Stimulated activated CD4-positive, alpha-beta T cell treated with anti-CD3 and anti-CD28 coated beads, Interleukin-4, amount 100 ng/mL, for 4 hours (primary cell): ENCODE measurements at places on chromosomes 7 and 10.

DNA sequence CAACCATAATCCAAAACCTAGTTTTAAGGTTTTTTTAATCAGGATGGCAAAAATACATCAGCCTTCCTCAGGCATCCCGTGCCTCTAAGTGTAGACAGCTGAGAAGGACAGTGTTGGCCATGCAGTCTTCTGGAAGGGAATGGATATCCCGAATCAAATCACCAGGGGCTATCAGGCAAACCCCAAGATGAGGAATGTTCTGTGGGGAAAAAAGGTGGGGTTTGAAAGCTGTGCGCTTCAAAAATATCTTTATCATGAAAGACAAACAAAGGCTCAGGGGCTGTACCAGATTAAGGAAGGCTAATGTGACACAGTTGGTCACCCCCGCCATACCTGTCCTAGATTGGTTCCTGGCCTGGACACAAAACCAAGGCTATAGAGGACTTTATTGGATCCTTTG lies 5.4 kb downstream of the TMEM273 start:
- no peak for DNase-seq

GRCh38 chr7:30970074-30970473 lies 6.3 kb downstream of the GHRHR start:
- DNase-seq, result no peak

- DNase-seq, result no peak
These were observed 46.1 kb upstream of the GRB10 start for GRCh38 chr7:50828801-50829200.

- DNase-seq, result no peak
These were observed 29.4 kb downstream of the CDK14 start for GRCh38 chr7:90625562-90625961.

- no peak for DNase-seq
These were observed 370.2 kb downstream of the PPP1R3A start for GRCh38 chr7:113548561-113548960.

DNA sequence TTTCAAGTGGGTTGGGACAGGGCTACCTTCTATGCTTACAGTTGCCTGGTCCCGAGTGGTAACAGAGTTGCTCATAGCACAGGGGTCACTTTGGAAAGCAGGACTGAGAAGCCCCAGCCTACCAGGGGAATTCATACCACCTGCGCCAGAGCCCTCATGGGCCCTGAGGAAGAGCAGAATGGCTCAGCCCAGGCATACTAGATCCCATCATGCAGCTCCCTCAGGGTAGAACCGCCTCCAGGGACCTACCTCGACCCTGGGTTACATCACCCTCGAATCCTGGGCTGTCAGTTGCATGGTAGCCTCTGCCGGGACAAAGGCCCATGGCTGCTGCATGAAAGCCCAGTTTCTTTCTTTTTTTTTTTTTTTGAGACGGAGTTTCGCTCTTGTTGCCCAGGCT lies 2.9 kb downstream of the CUEDC2 start:
- no peak for DNase-seq

DNA sequence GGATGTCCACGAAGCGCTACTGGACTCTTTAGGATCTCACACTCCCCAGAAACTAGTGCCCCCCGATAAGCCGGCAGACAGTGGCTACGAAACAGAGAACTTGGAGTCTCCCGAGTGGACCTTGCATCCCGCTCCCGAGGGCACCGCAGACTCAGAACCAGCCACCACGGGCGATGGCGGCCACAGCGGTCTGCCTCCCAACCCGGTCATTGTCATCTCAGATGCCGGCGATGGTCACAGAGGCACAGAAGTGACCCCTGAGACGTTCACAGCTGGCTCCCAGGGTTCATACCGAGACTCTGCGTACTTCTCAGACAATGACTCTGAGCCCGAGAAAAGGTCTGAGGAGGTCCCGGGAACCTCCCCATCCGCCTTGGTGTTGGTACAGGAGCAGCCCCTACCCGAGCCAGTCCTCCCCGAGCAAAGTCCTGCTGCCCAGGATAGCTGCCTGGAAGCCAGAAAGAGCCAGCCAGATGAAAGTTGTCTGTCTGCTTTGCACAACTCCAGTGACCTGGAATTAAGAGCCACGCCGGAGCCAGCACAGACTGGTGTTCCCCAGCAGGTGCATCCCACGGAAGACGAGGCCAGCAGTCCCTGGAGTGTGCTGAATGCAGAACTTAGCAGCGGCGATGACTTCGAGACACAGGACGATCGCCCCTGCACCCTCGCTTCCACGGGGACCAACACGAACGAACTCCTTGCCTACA lies 17.6 kb upstream of the BHLHA15 start:
- no peak for DNase-seq

- DNase-seq, result no peak
These were observed at the start of gene EGFR for GRCh38 chr7:55018361-55019190. Gene EGFR (plus strand): TSS chr7:55019017. CDS start chr7:55019278, 261 bp downstream.

- DNase-seq, result no peak
These were observed 1.7 kb upstream of the POU6F2 start for GRCh38 chr7:38975944-38976392.

DNA sequence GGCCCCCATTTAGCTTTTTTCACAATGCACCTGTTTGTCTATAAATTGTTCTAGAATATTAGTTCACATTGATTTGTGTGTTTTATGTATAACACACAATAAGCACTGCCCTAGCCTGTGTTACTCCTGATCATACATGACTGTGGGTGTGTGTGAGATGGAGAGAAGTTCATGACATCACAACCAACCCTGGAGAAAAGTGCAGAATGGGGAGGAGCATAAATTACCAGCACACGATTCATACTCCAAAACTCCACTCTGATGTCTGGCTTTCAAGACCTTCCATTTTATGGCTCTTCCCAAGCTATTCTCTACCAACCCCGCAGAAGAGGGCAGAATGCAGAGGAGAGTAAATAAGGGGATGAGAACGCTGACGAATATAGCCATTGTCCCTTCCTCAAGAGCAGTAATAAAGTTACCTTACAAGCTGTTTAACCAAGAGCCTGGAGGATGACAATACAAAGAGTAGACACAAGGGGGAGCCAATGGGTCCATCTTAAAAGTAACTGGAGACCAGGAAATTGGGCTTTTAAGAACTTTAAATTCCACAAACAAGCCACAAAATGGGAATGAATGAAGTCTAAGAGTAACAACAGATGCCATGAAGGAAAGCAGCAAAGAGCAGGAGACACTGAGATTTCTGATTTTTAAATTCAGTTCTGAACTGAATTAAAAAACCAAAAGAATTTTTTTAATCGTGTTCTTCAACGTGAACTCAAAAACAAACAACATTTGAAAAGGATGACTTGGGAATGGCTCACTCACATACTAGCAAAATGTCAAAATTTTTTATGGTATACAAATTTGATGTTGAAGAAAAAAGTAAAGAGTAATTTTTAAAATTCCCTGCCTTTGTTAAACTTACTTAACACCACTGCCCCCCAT lies 159.6 kb downstream of the PARD3 start:
- no peak for DNase-seq

- DNase-seq, result no peak
These were observed 69.9 kb downstream of the APBB1IP start for GRCh38 chr10:26508016-26508415.

DNA sequence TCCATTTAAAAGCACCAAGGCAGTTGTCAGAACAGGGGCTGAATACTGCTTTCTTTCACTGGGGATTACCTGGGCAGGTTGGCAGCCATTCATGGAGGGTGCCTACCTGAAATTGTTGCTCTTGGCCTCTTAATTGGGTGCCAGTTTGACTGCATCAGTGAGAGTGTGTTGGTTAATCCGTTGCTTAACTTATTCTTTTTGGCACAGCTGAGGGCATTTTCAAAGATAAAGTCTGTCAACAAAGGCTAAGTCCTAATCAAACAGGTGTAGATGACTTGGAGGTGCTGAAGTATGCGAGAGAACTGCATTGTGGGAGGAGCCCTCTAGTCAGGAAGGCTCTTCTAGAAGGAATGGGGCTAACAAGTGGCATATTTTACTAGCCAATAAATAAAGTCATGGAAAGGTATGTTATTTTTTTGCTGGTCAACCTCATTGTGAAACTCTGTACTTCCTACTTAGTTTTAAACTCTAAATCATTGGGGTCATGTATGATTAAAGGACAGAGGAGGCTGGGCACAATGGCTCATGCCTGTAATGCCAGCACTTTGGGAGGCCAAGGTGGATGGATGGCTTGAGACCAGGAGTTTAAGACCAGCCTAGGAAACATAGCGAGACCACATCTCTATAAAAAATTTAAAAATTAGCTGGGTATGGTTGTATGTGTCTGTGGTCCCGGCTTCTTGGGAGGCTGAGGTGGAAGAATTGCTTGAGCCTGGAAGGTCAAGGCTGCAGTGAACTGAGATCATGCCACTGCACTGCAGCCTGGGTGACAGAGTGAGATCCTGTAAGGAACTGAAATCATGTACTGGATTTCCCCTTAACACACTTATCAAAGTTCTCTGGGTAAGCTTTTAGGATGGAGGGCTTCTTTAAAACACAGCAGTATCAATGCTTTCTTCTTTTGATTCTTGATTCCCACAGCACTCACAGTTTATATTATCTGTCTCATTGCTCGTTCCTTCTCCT lies 134.1 kb downstream of the LRMDA start:
- DNase-seq, result no peak

GRCh38 chr10:22589851-22590514 lies 124.4 kb downstream of the PIP4K2A start:
- no peak for DNase-seq

DNA sequence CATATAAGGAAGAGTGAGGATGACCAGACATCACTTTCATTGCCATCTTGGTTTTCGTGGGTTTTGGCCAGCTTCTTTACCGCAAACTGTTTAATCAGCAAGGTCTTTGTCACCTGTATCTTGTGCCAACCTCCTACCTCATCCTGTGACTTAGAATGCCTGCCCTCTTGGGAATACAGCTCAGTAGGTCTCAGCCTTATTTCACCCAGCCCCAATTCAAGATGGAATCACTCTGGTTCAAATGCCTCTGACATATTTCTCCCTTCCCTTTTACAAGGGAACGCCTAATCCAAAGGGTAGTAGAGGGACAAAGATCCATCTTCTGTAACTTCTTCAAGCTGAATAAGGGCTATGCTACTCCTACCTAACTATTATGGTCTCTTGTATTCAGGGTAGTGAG lies 4.7 kb upstream of the ERCC6 start:
- DNase-seq, result no peak

DNA sequence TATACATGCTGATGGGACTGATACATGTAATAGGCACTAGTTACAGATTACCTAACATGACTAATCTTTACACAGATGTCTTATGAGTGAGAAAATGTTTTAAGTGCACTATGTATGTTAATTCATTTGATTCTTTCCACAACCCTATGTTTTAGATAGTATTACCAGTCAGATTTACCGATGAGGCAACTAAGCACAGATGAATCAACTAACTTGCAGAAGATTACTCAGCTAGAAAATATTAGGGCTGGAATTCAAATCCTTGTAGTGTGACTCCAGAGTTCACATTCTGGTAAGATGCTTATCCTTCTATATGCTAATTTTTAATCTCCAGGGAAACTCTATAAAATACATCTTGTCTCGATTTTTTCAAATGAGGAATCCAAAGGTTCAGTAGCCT lies 964.9 kb downstream of the REEP3 start:
- no peak for DNase-seq

GRCh38 chr7:23014681-23015080 lies 751 bp upstream of the HYCC1 start:
- DNase-seq, result no peak

- DNase-seq, result no peak
These were observed 31.2 kb downstream of the WDR86 start for GRCh38 chr7:151378496-151379192.

GRCh38 chr7:99707096-99707495 lies 27.3 kb upstream of the CYP3A5 start:
- no peak for DNase-seq

GRCh38 chr10:64345856-64346255 lies 824.7 kb downstream of the REEP3 start:
- DNase-seq, result no peak

GRCh38 chr7:150415161-150416153 lies 35.0 kb upstream of the GIMAP8 start:
- DNase-seq, result no peak

DNA sequence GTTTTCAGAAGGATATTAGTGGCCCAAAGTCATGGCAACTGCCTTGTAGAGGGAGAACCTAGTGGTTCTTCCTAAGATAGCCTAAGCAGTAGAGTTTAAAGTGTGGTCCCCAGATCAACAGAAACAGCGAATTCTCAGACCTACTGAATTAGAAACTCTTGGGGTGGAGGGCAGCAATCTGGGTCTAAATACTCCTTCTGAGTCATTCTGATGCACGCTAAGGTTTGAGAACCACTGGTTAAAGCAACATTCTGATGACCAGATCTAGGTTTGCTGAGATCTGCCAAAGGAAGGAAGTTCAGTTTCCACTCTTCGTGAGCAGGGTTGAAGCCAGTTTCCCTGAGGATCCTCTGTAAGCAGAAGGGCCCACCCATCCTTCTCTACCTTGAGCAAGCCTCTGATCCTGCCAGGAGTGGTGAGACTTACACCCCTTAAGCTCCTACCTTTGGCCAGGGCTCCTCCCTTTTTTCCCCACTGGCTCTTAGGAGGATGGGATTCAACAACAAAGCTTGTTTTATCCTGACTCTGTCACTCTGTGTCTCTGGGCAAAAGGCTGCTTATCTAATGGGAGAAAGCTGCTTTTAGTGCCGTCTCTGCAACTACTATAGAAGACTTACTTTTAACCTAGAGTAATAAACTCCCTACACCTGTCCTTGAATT lies 26.8 kb upstream of the TRUB1 start:
- no peak for DNase-seq

DNA sequence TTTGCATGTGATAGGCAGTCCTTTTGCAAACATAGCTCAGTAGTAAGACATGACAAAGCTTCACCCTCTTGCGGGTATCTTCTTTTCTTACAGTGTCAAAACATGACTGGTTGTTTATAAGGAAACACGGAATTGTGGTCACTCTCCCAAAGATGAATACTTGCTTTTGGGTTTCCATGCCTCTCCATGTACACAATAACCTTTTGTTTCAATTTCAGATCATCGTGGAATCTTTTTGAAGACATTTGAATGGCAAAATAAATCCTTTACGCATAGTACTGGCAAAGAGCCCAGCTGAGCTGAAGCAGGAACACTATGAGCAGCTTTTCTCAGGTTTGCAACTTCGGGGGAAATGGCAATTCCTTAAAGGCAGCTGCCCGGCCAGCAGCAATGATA lies 156.8 kb upstream of the FRMD4A start:
- DNase-seq, result no peak

- peak; percentile 70 for DNase-seq
These were observed 7.3 kb downstream of the NCOA4 start for GRCh38 chr10:46022978-46023702.

GRCh38 chr10:78278058-78278404 lies 244.4 kb downstream of the RPS24 start:
- DNase-seq, result no peak
